Stimulated activated CD4-positive, alpha-beta T cell treated with anti-CD3 and anti-CD28 coated beads, Interleukin-12 subunit alpha, Interleukin-12 subunit beta, amount 100 ng/mL, for 24 hours (primary cell): ENCODE measurements at places on chromosomes 6 and 20.

DNA sequence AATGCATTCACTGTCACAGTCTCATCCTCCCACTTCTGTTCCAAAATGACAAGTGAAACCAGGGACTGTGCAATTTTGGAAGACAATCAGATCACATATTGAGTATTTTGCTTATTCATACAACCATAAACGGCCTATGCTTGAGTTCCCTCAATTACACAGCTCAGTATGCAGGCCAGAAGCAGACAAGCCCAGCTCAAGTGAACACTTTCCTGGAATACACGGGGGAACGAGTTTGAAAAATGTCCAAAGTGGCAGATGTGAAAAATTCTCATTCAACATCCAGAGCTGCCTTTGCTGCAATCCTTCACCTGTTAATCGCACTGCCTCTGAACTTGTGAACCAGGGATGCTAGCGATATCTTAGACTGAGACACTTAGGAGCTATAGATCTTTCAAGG is 190.2 kb downstream of the COL9A1 start:
- no peak for DNase-seq

DNA sequence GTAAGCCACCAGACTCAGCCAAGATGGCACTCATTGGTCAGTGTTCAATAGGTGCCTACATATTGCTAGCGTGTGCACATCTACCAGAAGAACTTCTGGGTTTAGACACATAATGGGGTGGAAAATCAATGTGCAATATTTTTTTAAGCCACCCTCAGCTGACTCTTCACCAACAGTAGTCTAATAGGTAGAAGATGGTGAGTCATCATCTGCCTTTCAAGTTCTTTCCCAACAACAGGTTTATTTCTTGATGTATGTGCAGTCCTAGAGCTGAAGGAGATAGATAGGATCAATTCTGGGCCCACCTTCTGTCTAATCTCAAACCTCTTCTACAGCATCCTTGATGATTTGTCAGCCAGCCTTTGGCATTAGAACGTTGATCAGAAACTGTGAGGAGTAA is 41.3 kb downstream of the IRAK1BP1 start:
- DNase-seq = no peak

- no peak for DNase-seq
Measured at GRCh38 chr6:119075200-119075981, 3.1 kb downstream of the FAM184A start.

DNA sequence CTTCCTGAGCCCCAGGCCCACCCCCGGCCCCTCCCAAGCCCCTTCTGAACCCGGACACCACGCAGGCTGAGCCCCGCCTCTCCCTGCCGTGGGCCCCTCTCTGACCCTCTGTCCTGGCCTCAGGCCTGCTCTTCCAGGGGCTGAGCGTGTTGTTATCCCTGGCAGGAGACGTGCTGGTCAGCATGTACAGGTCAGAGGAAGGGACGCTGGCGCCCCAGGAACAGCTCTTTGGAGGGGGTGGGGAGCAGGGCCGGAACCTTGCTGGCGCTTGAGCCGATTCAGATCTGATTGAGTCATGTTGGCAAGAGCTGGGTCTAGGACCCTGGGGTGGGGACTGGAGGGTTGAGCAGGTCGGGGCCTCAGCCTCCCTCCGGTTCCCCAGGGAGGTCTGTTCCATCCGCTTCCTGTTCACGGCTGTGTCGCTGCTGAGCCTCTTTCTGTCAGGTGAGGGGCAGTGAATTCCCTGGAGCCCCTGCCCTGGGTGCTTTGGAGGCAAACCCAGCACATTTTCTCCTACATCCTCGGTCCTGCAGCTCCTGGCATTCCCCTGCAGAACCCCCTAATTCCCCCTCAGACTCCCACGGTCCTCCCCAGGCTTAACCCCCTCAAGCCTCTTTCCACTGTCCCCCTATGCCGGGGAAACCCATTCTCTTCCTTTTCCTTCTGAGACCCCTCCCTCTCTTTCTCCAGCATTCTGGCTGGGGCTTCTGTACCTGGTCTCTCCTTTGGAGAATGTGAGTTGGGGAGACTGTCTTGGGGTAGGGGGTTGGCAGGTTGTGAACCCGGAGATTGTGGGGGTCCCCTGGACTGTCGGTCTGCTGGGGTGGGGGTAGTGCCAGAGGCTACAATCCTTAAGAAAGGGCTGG is 2.0 kb downstream of the SPAG4 start:
- no peak for DNase-seq

DNA sequence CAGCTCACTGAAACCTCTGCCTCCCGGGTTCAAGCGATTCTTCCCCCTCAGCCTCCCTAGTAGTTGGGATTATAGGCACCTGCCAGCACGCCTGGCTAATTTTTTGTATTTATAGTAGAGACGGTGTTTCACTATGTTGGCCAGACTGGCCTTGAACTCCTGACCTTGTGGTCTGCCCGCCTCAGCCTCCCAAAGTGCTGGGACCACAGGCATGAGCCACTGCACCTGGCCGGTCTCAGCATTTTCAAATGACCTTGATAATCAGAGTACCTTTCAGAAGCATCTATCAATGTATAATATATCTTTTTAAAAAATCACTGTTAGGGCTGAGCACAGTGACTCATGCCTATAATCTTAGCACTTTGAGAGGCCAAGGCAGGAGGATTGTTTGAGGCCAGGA is 143.0 kb downstream of the DOK5 start:
- no peak for DNase-seq

- no peak for DNase-seq
Measured at GRCh38 chr6:4055420-4056041, 23.4 kb downstream of the FAM217A start.

DNA sequence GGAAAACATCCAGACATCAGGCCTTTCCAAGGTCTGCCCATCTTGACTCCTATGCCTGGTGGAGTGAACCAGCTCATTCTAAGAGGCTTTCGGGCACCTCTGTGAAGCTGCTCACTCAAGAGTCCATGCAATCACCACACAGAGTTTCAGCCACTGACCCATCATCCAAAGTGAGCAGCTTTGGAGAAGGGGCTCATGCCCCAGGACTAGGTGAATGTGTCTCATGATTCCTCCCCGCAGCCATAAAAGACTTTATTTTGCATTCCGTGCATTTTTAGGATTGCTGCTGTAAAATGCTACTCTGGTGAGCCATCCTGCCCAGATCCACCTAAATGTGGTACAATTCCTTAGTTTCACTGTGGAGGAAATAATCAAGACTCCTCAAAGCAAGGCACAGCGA is 44.5 kb upstream of the EZR start:
- no peak for DNase-seq

DNA sequence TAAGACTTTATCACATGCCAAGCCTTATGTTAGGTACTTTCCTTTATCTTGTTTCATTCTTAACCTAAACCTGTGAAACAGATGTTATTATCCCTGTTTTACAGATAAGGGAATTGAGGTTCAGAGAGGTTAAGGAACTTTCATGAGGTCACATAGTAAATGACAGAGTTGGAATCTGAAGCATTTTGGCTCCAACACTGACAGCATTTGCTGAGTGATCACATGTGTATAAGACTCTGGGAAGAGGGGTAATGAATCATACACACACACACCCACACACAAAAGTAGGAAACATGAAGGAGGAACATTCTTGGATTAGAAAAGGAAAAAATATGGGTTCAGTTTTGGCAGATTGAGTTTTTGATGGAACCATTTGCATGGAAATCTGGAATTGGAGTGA is 212.5 kb downstream of the GJA1 start:
- no peak for DNase-seq

GRCh38 chr6:84019842-84020211 is 13.7 kb upstream of the MRAP2 start:
- DNase-seq = no peak

DNA sequence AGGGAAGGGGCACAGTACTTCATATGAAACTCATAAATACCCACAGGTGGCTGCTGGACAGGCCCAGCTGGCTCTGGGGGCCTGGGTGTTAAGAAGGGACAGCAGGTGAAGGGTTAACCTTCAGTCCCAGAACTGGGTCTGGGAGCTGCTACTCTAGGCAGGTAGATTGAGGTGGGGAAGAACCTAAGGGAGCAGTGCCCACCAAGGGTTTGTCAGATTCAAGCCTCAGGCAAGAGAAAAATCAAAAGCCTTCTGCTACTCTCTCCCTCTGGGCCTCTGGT is 5.6 kb downstream of the RPL10A start:
- DNase-seq = peak; percentile 26

- no peak for DNase-seq
Measured at GRCh38 chr6:150835620-150836019, 29.9 kb upstream of the MTHFD1L start.

DNA sequence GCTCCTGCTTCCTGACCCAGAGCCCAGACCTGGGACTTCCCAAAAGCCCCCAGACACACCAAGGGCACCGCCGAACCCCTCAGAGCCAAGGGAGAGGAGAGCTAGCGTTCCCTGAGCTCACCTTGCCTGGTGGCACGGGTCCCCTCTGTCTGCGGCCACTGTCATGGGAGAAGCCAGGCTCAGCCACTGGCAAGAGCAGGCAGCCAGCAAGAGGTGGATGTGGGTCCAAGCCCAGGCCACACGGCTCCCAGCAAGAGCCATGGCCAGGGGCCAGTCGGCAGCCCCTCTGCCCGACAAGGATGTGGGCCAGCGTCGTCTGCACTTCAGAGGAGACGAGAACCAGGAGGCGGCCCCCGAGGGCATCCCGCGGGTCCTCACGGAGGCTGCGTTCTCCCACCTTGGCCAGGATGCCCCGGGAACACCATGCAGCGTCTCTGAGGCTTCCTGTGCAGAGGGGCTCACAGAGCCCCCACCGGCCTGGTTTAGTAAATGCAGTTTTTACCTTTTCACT is 2.2 kb upstream of the PPDPF start:
- no peak for DNase-seq

GRCh38 chr6:135810486-135810885 is 41.0 kb upstream of the PDE7B start:
- no peak for DNase-seq

- no peak for DNase-seq
Measured at GRCh38 chr6:105178110-105178509, 1.7 kb downstream of the POPDC3 start.

GRCh38 chr20:61449057-61449609 is 197.1 kb downstream of the CDH4 start:
- DNase-seq = no peak

DNA sequence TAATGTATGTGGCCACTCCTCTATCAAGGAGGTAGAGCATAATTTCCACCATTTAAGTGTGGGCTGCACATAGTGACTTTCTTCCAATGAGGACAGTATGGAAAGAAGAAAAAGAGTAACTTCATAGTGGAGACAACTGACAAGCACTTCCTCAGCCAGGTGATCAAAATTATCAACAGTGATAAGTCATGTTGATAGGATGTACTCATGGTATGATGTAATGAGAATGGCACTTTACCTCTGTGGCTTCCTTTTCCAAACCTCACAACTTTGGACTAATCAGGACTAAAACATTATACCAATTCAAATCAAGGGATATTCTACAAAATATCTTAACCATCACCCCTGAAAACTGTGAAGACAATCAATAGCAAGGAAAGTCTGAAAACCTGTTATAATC is 302.3 kb upstream of the CITED2 start:
- DNase-seq = no peak

- DNase-seq = no peak
Measured at GRCh38 chr6:105452376-105452775, 49.5 kb upstream of the PREP start.

- no peak for DNase-seq
Measured at GRCh38 chr20:63705232-63706026, 2.3 kb downstream of the ARFRP1 start.

- no peak for DNase-seq
Measured at GRCh38 chr6:144777249-144777648, 492.1 kb downstream of the UTRN start.

DNA sequence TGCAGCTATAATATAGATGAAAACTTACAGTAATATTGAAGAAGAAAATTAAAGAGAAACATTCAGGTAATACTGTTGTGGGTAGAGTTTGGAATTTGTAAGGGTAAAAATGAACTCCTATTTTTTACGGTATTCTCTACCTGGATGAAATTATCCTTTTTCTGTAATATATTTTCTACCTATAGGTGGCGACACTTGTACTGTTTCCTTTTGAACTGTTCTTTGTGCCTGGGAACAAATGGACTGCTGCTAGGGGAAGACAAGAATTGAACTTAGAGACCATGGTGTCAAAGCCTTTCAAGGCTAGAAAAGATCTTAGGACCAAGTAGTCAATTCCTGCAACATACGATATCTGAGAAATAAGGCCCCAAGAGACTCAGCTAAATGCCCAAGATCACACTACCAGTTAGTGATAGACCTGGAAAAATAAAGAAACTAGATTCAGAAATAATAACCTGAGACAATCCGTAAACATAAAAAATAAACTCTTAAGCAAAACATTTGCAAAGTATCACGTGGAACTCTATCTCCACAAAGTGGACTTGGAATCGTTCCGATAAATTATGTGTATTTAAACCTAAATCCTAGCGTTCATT is 383.8 kb downstream of the TFAP2A start:
- DNase-seq = no peak

DNA sequence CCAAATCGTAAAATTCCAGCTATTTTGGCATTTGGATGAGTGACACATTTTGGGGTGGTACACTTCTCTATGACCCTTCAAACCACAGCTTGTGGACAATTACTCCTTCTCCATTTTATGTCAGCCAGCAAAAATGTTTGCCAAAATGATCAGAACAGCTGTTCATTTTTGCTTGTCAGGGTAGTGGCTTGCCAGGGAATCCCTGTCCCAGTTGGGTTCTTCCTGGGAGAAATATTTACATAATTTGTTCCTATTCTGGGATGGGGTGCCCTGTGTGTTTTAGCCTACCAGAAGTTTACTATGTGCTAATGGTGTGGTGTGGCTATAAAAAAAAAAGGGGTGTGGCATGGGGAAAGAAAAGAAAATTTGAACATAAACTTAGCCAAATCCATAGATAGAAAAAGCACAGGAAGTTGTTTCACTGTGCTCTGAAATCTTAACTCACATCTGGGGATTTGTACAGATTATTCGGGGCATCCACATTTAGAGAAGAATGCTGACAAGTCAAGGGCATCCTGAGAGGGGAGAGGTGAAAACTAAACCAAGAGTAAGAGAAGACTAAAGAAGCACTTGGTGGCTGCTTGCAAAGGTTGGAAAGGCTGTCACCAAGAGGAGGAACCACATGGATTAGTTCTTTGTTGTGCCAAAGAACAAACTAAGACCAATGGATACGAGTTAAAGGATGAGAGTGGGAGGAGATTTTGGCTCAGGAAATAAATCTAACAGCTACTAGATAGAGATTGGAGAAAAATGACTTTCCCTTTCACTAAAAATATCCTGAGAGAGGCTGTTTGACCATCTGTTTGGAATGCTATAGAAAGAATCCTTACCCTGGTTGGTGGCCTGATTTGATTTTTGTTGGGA is 55.2 kb upstream of the RBM24 start:
- no peak for DNase-seq

GRCh38 chr6:153069897-153070296 is 61.2 kb downstream of the RGS17 start:
- no peak for DNase-seq

DNA sequence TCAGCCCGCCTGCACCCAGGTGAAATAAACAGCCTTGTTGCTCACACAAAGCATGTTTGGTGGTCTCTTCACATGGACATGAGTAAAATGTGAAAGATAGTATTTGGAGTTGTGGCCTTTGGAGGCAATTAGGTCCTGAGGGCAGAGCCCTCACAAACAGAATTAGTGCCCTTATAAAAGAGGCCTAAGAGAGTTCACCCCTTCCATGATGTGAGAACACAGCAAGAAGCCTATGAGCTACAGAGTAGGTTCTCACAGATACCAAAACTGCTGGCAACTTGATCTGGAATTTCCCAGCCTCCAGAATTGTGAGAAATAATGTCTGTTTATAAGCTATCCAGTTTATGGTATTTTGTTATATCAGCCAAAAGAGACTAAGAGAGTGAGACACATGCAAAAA is 74.5 kb downstream of the TRDN start:
- no peak for DNase-seq

- no peak for DNase-seq
Measured at GRCh38 chr6:139402876-139403386, 28.5 kb upstream of the CITED2 start.
